ENCODE measurements at places on chromosomes 12 and 14.

DNA sequence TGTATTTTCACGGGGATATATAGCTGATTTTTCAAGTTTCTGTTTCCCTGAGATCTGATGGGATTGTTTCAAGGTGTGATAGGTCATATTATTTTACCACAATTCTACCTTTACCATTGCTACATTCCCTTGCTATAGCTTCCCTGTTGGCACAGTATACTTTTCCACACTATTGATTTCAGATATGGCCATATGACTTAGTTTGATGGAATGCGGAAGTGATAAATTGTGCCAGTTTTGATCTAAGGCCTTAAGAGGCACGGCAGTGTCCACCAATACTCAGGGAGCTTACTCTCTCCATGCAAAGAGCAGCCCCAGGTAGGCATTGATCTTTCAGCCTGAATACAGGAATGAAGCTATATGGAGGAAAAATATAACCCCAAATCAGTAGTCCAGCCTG lies 315.7 kb downstream of the SLC16A7 start:
- no peak for DNase-seq

DNA sequence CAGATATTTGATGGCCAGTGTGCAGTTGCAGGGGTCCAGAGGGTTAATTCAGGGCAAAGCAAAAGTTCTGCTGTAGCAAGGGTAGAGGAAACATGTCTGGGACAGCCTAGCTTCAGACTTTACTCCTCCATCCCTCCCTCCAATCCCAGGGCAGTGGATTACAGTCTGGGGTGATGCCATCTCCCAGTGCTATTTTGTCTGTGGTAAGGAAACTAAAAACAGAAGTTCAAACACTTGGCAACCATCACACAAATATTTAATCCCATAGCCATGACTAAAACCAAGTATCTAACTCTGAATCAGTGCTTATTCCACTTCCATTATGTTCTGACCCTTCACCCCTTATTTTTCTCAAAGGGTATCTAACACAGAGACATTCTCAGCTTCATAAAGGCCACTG lies 61.8 kb downstream of the PIK3C2G start:
- no peak for DNase-seq

- DNase-seq: no peak
These were observed 69.9 kb downstream of the FOXN4 start for GRCh38 chr12:109239179-109239578.

DNA sequence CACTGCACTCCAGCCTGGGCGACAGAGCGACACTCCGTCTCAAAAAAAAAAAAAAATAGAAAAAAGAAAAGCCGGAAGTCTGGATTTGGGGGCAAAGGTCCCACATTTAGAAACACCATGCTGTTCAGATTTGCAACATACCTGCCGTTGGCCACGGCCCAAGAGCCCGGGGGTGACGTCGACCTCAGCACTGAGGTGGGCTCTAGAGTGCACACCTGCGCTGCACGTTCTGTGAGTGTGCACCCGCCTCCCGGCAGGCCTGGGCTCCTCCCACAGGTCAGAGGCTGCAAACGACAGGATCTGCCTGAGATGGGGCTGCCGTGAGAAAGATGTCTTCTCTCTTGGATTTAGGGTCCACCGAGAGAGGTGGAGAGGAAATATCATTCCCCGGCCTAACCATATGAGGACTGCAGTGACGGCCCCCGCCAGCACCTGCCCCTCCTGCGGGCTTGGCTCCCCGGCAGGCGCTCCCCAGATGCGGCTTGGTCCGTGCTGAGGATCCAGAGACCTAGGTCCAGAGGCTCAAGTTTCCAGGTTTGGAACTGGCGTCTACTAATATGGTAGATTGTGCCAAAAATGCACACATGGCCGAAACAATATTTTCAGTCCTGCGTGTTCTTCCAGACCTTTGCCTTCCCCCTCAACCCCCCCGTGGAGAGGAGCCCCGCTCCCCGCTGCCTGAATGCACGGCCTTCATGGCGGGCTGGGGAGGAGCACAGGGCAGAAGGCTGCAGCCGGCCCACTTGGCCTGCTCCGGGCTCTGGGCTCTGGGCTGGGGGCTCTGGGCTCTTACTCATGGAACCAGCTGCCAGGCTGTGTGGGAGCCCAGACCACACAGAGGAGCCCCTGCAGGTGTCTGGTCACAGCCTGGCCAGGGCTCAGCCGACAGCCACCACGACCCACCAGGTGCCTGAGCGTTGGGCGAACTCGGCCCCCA lies 58.8 kb upstream of the FBRSL1 start:
- no peak for DNase-seq

DNA sequence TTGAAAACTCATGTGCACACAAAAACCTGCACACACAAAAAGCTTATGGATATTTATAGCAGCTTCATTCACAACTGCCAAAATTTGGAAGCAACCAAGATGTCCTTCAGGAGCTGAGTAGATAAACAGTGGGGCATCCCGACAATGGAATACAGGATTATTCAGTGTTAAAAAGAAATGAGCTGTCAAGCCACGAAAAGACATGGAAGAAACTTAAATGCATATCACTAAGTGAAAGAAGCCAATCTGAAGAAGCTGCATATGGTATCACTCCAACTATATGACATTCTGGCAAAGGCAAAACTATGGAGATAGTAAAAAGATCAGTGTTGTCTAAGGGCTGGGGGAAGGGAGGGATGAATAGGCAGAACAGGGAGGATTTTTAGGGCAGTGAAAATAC lies 5.2 kb upstream of the TPCN1 start:
- no peak for DNase-seq

DNA sequence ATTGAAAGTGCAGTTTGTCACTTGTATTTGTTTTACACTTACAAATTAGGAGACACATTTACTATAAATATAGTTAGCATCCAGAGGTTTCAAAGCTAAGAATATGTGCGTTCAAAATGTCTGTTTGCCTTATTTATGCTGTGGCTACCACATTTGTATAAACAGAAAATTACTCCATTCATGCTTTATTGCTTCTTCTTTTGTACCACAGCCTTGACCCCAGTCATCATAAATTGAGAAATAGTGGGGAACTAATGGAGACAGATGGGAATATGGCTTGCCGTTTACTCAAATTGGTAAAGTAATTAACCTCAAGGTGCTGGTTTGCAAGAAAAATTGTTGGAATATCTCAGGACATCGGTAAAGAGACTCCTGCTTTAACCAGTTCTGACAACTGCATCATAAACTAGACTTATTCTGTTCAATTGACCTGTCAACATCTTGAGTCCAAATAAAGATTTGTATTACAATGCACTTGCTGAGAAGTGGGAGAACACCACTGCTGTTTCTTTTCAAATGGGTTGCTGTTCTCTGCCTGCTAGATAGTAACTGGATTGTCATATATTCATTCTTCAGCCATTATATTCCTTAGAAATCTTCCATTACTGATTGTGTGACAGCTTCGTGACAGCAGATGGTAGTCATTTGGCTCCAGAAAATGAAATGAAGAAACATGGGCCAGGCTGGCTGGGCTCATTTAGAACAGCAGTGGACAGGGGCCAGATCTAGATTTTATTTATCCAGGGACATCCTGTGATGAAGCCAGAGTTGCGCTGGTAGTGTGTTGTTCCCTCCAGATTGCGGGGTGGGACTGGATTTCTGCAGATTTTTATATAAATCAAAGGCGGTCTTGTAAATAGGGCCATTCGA lies 354.4 kb downstream of the EGLN3 start:
- DNase-seq: no peak

GRCh38 chr14:32578181-32578580 lies 249.1 kb downstream of the AKAP6 start:
- DNase-seq: no peak

DNA sequence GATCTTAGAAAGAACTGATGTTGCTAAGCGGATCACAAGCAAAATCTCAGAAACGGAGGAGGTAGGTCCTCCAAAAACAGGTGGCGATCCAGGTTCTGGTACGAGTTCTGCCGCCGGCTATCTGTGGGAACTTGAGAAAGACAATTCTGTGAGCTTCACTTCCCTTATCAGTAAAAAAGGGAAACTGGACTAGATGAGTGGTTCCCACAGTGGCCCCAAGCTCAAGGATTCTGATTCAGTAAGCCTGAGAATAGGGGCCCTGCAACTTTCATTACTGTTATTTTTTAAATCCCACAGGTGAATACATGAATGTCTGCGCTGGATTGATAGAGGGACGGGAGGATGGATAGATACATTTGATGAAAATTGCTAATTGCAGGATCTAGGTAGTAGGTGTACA lies 160.2 kb downstream of the PPM1H start:
- no peak for DNase-seq

GRCh38 chr12:1147821-1148220 lies 156.8 kb downstream of the ERC1 start:
- DNase-seq: no peak

GRCh38 chr14:93984987-93985410 lies 8.6 kb upstream of the ASB2 start:
- DNase-seq: no peak

- DNase-seq: no peak
These were observed 330.5 kb downstream of the BCL11B start for GRCh38 chr14:98941481-98941880.

DNA sequence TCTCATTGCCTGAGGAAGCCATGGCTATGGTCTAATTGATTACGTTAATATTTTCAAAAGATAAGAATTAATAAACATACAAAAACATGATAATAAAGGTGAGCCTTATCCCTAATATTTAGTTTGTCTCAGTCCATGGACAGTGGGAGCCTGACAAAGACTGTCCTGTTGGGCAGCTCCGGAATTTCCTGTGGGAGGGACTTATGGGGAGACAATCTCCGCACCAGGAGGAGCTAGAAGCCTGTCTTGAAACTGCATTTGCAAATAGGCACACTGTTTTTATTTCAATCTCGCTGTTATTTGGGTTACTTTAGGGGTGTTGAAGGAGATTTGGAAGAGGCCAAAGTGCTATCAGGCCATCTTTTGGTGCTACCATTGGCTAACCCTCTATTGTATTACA lies 50.8 kb upstream of the ZDHHC17 start:
- DNase-seq: no peak

DNA sequence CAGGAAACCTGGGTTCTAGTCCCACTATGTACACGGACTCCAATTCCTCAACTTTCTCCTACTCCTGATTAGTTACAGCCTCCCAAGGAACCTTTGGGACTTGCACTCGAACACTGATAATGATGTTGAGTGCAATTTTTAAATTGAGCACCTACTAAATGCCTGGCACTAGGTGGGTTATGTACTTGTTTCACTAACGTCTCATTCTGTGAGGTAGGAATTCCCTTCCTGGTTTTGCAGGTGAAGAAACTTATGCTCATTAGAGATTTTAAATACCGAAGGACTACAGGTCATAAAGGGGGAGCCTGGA lies 536 bp downstream of the PARPBP start:
- no peak for DNase-seq

GRCh38 chr12:16946704-16947103 lies 340.7 kb upstream of the LMO3 start:
- no peak for DNase-seq
